ENCODE measurements at places on chromosomes 6 and 20. TPM values are rescaled to one million over a fixed set of nuclear protein-coding genes. Genes with fewer than 3 reads are reported as not detected.

Gene SMLR1
- not detected for total RNA-seq

Gene GRIK2
- total RNA-seq: not detected

Gene CRISP2
- total RNA-seq: not detected

Gene UNC5CL
- total RNA-seq: 2.3 TPM

Gene DNMT3B
- total RNA-seq: 0.30 TPM

Gene CST7
- 54.6 TPM for total RNA-seq

Gene HSPA12B
- not detected for total RNA-seq

Gene CRIP3
- total RNA-seq: 0.84 TPM

Gene C6orf62
- 116 TPM for total RNA-seq

Gene GRM1
- not detected for total RNA-seq

Gene FOXF2
- total RNA-seq: not detected

Gene RAB44
- 0.08 TPM for total RNA-seq

Gene WFDC6
- not detected for total RNA-seq

Gene NHSL1
- not detected for total RNA-seq

Gene NFKBIL1
- 6.1 TPM for total RNA-seq

Gene LAMA4
- total RNA-seq: not detected

Gene NCOA3
- 45.1 TPM for total RNA-seq

Gene GHRH
- not detected for total RNA-seq

Gene TNFRSF21
- 0.52 TPM for total RNA-seq

Gene NKX2-4
- not detected for total RNA-seq

Gene LTV1
- 33.4 TPM for total RNA-seq

Gene HDAC2
- total RNA-seq: 35.0 TPM

Gene UNC93A
- total RNA-seq: not detected

Gene PAX1
- total RNA-seq: not detected

Gene CD24
- 1.1 TPM for total RNA-seq

Gene ID4
- not detected for total RNA-seq

Gene ANGPT4
- total RNA-seq: not detected

Gene NTSR1
- not detected for total RNA-seq

Gene GPR6
- total RNA-seq: not detected

Gene KIZ
- total RNA-seq: 26.1 TPM

Gene SNX21
- total RNA-seq: 0.50 TPM

Gene IMPG1
- total RNA-seq: not detected

Gene RTN4IP1
- total RNA-seq: 1.9 TPM

Gene LPA
- not detected for total RNA-seq

Gene ZFP57
- not detected for total RNA-seq

Gene BMP2
- total RNA-seq: not detected

Gene C4B
- total RNA-seq: 4.1 TPM

Gene MYH7B
- 0.54 TPM for total RNA-seq

Gene ZBTB24
- total RNA-seq: 10.9 TPM

Gene MCCD1
- not detected for total RNA-seq

Gene SSR1
- 40.5 TPM for total RNA-seq

Gene OR2B6
- total RNA-seq: not detected

Gene SLC35D3
- total RNA-seq: not detected

Gene CALHM6
- total RNA-seq: 2.9 TPM

Gene SLC2A4RG
- 90.0 TPM for total RNA-seq

Gene ETV7
- not detected for total RNA-seq

Gene GPX5
- total RNA-seq: not detected
